ENCODE measurements at places on chromosomes 2 and 18.

- no peak for DNase-seq
These were observed 12.4 kb upstream of the KCNE4 start for GRCh38 chr2:223039618-223040017.

DNA sequence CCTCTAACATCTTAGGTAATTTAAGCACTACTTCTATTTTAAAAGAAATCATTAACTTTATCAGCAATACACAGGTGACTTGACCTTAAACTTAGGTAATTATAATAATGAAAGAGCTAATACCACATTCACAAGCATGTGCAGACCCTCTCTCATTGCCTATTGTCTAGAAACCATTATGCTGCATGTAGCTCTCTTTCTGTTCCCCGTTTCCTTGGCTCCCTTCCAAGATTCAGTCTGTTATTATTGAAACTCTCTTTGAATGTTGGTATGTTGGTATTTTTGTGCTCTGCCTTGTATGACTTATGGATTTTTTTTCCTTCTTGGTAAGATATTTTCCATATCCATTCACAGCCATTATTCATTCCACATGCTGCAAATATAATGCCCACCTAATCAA lies 201.2 kb downstream of the CDCA7 start:
- DNase-seq, result no peak

DNA sequence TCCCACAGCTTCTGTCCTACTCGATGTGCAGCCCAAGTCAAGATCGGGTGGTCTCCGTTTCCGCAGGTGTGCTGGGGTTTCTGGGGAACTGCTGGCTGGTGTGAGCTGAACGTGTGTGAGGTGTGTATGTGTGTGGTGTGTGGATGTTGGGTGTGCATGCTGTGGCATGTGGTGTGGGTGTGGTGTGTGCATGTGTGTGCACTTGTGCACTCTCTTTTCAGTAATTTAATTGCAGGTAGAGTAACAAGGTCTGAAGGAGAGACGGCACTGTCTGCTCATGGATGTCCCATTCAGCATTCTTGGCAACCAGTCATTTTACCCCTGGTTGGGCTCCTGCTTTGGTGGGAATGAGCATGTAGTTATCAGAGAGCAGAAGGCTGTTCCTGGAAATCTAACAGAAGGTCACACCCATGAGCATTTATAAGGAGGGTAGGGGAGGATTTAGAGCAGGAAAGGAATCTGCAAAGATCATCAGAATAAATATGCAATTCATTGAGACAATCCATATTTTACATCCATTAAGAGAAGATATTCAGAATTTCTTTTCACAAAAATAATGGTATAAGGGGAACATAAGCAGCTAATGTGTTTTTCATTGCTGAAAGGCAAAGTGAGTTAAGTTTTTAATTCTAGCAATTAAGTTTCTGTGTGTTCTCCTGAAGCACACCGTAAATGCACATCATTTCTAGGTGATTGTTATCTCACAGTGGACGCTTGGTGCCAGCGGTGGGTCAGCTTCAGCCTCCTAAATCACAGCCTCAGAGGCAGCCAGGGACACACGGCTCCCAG lies 60.7 kb downstream of the ADI1 start:
- no peak for DNase-seq

DNA sequence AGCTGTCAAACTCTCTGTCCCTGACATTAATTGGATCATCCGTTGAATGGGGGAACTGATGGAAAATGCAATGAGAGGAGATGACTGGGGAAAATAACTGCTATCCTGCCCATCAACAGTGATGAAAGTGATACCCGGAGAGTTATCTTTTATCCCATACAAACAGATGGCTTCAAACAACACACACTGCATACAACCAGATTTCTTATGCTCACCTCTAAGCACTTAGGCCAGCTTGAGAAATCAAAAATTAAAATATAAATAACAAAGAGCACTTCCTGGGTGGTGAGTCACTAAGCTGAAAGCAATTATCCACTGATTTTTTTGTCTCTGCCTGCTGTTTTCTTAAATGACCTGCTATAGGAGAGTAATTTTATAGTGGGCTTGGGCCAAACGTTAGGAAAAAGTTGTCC lies 237.6 kb upstream of the RGPD4 start:
- no peak for DNase-seq

- DNase-seq, result no peak
These were observed 31.7 kb downstream of the INPP4A start for GRCh38 chr2:98476192-98476868.

DNA sequence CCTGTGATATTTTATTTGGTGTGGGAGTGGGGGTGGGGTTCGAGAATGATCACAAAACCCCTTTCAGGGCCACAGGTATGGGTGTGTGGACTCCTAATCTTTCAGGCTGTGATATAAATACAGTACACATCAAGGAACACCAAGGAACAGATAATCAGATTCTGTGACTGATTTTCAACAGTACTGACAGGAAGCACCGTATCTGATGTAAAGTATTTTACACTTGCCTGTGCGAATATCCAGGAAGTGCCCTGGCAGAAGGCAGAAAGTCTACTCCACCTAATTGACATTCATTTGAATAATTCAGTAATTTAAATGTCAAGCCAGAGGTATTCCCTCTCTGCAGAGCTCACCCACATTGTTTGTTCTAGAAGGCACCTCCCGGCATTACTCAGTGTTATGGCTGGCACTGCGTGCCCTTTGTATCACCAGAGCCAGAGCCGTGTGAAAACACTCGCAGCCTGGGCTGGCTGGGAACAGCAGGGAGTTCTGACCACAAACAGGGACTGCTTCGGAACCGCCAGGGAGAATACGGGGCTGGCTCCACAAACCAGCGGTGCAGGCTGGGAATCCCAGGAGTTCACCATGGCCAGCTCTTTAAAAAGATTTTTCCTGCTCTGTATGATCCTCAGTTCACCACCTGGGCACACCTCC lies 91.8 kb downstream of the ACVR1 start:
- no peak for DNase-seq

- no peak for DNase-seq
These were observed 33.6 kb downstream of the RASGRP3 start for GRCh38 chr2:33509908-33510585.

DNA sequence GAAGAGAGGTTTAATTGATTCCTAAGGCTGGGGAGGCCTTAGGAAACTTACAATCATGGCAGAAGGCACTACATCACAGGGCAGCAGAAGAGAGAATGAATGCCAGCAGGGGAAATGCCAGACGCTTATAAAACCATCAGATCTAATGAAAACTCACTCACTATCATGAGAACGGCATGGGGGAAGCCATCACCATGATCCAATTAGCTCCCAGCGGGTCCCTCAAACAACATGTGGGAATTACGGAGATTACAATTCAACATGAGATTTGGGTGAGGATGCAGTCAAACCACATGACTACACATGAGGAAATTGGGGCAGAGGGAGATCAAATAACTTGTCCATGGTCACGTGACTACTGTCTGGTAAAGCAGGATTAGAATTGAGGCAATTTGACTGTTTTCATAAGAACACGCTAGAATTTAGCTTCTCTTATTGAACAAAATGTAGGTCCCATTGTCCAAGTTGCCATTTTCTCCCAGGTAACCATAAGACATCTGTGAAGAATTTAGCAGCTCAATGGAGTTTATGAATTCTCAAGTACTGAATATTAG lies 445.1 kb upstream of the CDH20 start:
- no peak for DNase-seq

DNA sequence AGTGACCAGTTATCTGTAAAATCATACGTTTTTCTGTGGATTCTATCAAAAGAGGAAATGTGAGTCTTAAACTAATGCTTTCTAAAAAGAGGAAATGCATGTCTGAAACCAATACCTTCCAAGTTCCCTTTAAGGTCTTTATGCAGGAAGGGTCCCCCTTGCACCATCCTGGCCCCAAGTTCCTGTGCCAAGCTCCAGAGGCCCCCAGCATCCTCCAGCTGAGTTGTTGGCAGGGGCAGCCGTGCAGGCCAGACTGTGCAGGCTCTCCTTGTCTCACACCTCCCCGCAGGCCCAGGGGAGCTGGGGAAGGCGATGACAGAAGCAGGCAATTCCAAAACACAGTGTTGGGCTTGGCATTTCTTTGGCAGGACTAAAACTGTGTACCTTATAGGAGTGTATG lies 39.2 kb downstream of the DPYSL5 start:
- DNase-seq, result no peak

DNA sequence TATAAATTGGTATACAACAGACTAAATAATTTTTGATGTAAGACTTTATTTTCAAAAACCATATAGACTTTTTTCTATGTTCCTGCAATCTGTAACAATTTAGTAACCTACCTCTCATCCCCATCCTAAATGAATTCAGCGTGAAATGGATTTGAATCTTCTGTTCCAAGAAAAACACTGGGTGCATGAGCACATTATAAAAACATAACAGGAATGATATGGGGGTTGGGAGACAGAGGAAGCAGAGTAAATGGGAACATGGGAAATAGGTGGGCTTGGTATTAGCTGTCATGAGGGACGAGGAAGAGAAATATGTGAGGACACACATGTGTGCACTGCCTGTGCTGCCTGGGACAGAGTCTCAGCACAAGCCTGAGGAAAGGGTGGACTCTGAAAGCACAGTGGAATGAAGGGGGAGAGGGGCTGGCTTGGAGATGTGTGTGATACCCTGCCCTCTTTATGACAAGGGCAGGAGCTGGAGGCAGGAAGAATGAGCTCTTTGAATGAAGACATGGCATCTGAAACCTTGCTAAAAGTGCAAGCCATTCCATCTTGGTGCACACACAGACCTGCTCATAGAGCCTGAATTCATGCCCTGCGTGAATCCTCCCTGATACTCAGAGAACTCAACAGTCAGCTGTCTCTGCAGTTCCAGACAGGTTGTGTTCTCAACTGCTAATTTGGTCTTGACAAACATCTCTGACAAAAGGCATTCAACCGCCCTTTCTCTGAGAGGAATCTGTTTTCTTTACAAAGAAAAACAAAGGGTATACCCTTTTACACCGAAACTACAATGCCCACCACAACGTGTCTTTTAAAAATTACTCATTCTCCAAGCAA lies 66.6 kb downstream of the EPB41L3 start:
- no peak for DNase-seq

DNA sequence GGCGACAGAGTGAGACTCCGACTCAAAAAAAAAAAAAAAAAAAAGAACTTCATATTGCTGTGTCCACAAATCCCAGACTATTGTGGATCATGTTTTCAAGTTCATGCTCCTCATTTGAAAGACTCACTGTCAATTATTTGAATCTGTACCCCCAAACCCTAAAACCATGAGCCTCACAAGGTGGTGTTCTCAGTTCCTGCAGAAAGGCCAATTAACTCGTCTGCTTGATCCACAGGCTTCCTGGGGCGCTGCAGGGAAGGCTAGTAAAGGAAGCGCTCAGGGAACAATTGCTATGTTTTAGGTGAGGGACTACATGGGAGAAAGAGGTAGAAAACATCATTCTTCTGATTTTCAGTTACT lies 396.8 kb upstream of the NETO1 start:
- DNase-seq, result no peak

- DNase-seq, result no peak
These were observed 28.0 kb downstream of the TRPM8 start for GRCh38 chr2:233945146-233945545.

- DNase-seq, result no peak
These were observed 20.8 kb upstream of the ADAM23 start for GRCh38 chr2:206422493-206422892.

GRCh38 chr2:38260469-38260868 lies 116.6 kb downstream of the ATL2 start:
- no peak for DNase-seq

DNA sequence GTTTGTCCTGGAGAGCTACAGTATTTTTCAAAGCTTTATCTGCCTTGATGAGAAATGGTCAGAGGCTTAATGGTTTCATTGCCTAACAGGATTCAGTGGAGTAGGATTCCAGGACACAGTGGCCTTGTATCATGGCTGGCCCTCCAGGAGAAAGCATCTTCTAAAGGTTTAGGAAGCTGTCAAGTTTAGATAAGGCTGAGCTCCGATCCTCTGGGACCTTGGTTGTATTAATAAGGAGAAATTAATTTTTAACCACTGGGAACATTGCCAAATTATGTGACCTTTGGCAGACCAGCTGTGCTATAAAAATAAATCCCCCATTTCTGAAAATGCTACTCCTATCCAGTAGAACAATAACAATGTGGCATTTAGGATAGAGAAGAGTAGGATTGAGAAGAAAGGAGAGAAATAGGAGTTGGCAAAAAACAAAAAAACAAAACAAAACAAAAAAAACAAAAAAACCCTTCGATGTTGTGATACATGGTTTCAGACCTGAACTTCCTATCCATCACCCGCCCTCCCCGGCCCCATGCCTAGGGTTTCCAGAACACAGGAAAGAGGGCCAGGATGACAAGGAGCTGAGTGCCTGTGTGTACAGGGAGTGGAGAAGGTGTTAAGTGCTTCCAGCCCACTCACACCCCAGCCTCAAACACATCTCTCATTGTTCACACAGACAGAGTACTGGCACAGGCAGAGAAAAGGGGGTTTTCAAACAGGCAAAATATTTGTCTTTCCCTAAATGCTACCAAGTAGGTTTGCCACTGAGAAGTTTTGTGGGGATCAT lies 6.3 kb downstream of the NRP2 start:
- no peak for DNase-seq

Data from GM12892 (cell line).